ENCODE measurements at places on chromosomes 6 and 20. TPM values are rescaled to one million over a fixed set of nuclear protein-coding genes. Genes with fewer than 3 reads are reported as not detected.

DNA sequence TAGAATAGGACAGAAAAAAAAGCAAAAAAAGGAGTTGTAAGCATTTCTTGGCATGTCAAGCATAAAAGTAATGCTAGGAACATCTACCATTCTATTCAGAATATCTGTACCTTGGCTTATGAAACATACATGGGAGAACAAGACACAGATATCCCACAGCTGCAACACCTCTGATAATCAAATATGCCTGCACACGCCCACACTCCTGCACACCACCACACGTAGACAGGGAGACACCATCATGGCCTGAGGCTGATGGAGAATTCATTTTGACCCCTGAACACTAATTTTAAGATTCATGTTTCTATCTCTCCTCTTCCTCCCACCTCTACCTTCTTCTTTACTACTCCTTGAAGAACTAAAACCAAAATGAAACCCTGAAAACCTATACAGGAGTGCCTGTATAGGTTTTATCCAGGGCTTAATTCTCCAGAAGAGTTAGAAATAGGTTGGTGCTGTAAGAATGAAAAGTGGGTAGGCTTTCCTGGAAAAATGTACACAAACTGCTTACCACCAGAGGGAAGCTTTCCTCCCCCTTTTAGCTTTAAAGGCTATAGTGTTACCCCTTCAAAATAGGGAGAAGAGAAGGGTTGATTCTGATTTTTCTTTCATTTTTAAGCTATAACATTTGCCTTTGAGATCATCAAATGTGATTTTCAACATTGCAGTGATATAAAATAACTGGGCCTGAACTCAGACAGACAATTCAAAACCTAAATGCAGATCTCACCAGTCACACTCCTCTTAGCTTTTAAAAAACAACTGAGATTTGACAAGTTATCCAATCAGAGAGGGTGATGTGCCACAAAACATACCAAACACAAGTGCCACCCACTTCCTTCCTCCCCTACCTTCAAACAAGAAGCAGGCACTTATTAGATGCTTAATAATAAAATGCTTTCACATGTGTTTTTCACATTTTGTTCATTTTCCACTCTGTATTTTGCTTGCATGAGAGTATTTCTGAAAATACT is 57.9 kb downstream of the ELOVL5 start:
- no peak for DNase-seq

- DNase-seq = no peak
Measured at GRCh38 chr6:127188744-127189143, 70.3 kb downstream of the RSPO3 start.

- DNase-seq = no peak
Measured at GRCh38 chr6:51614725-51615124, 472.7 kb downstream of the PKHD1 start.

ZBTB12 gene
- 2.9 TPM for total RNA-seq

- DNase-seq = no peak
Measured at GRCh38 chr6:115001731-115002350, 659.0 kb upstream of the HS3ST5 start.

DNA sequence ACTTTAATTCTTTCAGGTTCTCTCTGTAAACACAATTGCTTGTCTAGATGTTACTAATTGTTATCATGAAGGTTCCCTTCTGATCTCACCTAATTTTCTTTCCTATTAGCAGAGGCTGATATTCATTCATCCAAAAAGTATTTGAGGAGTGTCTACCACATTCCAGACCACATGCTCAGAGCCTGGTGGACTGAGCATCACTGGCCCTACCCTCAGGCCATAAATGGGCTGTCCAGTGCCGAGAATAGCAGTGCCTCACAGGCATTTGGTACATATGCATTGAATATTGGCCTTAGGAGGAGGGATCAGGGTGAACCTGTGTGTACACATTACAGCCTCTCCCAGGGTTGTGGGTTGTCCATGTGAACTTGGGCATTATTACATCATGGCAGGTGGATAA is 40.4 kb upstream of the PRELID3B start:
- no peak for DNase-seq

MROH8 gene
- total RNA-seq = 6.9 TPM

NOTCH4 gene
- 113 TPM for total RNA-seq

DNA sequence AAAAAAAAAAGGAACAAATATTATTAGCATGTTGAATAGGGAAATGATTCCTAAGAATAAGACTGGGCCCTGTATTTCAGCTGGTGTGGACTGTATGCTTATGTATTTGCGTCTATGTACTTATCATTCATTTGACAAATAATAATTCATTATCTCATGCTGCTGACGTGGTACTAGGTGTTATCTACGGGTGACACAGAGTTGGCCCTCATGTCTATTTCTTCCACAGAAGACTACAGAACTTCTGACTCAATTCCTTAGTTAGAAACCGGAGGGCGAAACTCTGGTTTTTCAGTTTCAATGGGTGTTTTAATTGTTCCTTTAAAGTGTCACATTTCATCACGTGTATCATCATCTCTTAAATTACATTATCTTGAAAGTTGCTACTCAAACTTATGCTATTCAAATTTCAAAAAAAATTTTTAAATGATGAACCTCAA is 305.9 kb downstream of the CLIC5 start:
- no peak for DNase-seq

DNA sequence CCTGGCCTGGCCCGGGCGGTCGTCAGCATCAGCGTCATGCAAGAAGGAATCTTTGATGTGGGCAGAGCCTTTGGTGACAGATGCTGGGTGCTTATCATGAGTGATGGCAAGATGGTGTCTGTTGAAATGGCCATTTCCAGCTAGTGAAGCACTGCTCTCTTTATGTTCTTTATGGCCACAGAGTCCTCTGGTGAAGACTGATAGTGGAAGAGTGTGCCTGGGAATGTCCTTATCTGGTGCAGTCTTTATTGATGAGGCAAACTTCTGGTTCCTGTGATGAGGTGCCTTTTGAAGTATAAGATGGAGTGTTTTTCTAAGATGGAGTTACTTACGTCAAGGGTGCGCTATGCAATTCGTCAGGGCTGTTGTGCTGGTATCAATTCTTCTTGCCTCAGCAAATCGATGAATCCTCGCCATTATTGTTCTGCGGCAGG is 22.6 kb upstream of the CCR6 start:
- no peak for DNase-seq

STAU1 gene
- total RNA-seq = 84.1 TPM

GRCh38 chr6:42113936-42114636 is 28.3 kb downstream of the C6orf132 start:
- DNase-seq = no peak

DNA sequence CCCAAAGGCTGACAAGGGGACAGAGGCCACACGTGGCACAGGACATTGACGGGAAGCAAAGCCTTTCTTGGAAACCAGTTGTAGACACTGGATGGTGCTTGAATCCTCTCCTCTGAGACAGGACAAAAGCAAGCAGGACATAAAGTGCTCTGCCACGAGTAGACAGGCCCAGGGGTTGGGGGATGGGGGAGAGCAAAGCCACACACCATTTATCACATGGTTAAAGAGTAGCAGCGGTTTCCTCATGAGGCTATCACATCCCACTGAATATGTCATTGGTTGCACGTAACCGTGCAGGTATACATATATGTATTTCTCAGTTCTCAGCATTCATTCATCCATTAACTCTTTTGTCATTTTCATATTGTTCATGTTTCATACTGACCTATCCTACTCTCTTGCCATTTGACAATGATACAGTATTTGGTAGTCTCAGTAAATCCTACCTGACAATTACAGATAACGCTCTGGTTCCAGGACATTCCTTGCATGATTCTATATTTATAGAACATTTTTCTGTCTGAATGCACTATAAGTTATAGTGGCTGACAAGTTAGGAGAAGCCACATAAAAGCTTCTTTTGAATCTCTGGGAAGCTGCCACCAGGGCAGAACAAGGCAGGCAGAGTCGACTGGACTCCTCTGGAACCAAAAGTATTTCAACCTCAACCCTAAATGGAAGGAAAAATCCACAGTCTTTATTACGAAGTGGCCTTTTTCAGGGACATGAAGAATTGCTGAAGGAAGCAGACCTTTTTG is 23.5 kb downstream of the METTL24 start:
- no peak for DNase-seq

DSP gene
- 4.0 TPM for total RNA-seq

DNA sequence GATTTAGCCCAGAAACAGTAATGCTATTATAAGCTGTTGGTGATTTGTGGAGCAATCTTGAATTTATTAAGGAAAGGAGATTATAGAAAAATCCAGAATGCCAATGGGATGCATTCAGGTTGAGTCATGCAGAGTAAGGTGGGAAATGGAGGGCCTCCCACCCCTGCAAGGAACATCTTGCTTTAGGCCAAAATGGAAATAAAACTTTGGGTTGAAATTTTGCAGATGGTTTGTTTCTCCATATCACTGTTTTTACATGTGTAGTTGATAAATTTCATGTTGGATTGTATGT is 152.4 kb downstream of the BCAS1 start:
- no peak for DNase-seq

GRCh38 chr6:37308069-37308815 is 45.5 kb upstream of the RNF8 start:
- DNase-seq = no peak

ATP5F1E gene
- 71.3 TPM for total RNA-seq

GRCh38 chr20:19314621-19315020 is 102.2 kb downstream of the SLC24A3 start:
- no peak for DNase-seq

DNA sequence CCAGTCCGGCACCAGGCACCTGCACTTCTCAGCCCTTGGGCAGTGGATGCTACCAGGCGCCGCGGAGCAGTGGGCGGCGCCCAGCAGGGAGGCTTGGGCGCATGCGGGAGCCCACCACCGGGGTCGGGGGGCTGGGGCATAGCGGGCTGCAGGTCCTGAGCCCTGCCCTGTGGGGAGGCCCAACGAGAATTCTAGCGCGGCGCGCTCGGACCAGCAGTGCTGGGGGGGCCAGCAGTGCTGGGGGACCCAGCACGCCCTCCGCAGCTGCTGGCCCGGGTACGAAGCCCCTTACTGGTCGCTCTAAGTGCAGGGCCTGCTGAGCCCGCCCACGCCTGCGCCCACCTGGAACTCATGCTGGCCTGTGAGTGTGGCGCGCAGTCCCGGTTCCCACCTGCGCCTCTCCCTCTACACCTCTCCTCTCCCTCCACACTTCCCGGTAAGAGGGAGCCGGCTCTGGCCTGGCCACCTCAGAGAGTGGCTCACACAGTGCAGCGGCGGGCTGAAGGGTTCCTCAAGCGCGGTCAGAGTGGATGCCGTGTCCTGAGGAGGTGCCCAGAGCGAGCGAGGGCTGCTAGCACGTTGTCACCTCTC is 28.5 kb upstream of the SERPINB1 start:
- DNase-seq = no peak

DNA sequence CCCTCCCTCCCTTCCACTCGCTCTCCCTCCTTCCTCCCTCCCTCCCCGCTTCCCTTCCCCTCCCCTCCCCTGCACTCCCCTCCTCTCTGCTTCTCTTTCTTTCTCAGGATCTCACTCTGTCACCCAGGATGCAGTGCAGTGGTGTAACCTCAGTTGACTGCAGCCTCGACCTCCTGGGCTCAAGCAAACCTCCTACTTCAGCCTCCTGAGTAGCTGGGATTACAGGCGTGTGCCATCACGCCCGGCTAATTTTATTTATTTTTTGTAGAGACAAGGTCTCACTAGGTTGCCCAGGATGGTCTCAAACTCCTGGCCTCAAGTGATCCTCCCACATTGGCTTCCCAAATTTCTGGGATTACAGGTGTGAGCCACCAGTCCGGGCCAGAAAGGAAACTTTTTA is 23.6 kb upstream of the SERPINB1 start:
- DNase-seq = no peak

IPCEF1 gene
- total RNA-seq = 1.5 TPM

DNA sequence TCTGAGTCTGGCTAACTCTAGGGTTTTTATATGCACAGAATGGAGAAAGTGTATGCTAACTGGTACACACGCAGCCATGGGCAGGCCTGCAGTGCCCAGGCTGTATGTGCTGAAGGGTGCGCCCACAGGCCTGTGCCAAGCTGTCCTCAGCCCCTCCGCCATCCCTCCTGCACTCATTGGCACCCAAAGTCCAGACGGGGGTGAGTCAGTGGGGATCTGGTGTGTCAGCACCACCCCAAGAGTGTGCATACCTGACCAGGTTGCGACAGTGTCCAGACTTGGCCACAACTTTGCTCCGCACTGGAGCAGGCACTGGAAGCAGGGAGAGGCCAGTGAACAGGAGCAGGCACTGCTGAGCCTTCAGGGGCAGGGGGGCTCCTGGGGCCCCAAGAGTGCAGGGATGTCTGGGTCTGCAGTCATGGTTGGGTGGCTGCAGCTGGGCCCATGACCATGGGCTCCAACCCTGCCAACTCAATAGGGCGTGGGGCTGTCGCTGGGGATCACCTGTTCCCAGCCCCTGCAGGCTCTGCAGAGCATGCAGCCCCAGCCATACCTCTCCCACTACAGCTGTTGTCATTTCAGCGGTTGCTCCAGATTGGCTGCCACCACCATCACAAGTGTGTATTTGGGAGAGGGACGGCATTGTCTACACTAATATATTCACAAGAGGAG is 717.8 kb downstream of the EPHA7 start:
- no peak for DNase-seq

GFRA4 gene
- not detected for total RNA-seq

DNA sequence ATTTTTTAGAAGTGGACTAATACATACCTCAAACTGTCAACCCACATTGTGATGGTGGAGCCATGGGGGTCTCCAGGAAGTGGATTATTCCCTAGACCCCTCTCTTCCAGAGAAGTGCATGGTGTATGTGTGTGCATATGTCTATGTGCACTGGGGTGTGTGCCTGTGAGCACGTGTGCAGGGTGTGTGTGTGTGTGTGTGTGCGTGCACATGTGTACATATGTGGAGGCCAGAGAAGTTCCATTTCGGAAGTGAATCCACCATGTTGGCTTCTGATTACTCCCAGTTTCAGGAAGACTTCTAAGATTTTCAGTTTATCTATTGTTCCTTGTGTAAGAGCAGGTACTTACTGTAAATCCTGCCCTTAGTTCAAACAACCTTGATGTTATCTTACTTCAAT is 208.5 kb upstream of the SULF2 start:
- no peak for DNase-seq

PGBD1 gene
- total RNA-seq = 4.0 TPM

- DNase-seq = no peak
Measured at GRCh38 chr6:41111017-41111416, 38.2 kb downstream of the NFYA start.

TPBG gene
- 15.0 TPM for total RNA-seq

- no peak for DNase-seq
Measured at GRCh38 chr6:40666530-40666929, 79.4 kb upstream of the LRFN2 start.

DNA sequence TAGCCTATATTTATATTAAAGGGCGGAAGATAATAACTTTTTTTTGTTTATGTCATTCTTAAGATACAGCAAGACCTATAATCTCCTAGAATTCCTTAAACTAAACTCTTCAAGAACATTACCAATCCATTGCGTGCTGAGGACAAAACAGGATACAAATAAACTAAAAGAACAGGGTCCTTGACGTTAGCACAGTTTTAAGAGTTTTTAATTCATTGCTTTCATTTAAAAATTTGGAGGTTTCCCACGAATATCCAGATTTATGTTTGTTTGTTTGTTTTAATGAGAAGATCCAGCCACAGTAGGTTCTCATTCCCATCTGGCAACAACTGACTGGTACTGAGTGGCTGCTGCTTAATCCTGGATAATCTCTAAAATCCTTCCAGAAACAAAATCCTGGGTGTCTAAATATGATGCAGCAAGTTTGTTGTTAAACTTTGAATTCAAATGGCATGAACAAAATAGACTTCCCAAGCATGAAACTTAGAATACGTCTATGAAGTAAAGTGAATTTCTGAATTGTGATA is 153.7 kb downstream of the HACE1 start:
- no peak for DNase-seq

GRCh38 chr6:137904822-137905617 is 38.0 kb downstream of the TNFAIP3 start:
- DNase-seq = no peak

All from mesenteric fat pad (tissue), 1 donor.